SK-N-SH (cell line): ENCODE measurements at places on chromosomes 7 and 10.

DNA sequence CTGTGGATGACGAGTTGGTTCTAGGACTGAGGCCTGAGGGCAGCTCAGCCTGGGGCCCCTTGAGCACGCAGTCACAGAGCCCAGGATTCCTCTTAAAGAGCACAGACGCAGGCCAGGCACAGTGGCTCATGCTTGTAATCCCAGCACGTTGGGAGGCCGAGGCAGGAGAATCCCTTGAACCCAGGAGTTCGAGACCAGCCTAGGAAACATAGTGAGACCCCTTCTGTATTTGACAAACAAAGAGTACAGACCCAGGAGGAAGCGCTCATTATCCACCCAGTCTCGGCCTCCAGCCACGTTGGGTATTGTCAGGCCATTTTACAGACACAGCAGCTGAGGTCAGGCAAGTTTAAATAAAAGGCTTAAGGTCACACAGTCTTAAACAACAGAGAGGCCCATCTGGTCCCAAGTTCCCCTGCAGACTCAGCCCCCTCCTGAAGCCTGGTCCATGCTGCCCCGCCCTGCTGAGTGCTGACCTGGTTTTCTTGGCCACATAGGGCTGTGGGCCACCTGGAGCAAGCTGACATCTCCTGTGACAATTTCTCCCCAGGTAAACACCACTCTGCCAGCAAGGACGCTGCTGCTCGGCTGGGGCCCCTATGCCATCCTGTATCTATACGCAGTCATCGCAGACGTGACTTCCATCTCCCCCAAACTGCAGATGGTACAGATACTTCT lies 12.6 kb downstream of the RGR start:
- H3K27ac ChIP-seq, result no peak overlapping the region
- no peak overlapping the region for H3K4me3 ChIP-seq
- DNase-seq, result no peak
- H3K4me1 ChIP-seq, result no peaks in the 10 kb centered on the region
- H3K27me3 ChIP-seq, result no peaks in the 10 kb centered on the region

GRCh38 chr10:34015700-34016099 lies 681.2 kb upstream of the NRP1 start:
- no peaks in the 10 kb centered on the region for H3K4me1 ChIP-seq
- H3K27ac ChIP-seq, result no peak overlapping the region
- H3K4me3 ChIP-seq, result no peak overlapping the region
- DNase-seq, result no peak
- no peaks in the 10 kb centered on the region for H3K36me3 ChIP-seq
- no peaks in the 10 kb centered on the region for H3K27me3 ChIP-seq

DNA sequence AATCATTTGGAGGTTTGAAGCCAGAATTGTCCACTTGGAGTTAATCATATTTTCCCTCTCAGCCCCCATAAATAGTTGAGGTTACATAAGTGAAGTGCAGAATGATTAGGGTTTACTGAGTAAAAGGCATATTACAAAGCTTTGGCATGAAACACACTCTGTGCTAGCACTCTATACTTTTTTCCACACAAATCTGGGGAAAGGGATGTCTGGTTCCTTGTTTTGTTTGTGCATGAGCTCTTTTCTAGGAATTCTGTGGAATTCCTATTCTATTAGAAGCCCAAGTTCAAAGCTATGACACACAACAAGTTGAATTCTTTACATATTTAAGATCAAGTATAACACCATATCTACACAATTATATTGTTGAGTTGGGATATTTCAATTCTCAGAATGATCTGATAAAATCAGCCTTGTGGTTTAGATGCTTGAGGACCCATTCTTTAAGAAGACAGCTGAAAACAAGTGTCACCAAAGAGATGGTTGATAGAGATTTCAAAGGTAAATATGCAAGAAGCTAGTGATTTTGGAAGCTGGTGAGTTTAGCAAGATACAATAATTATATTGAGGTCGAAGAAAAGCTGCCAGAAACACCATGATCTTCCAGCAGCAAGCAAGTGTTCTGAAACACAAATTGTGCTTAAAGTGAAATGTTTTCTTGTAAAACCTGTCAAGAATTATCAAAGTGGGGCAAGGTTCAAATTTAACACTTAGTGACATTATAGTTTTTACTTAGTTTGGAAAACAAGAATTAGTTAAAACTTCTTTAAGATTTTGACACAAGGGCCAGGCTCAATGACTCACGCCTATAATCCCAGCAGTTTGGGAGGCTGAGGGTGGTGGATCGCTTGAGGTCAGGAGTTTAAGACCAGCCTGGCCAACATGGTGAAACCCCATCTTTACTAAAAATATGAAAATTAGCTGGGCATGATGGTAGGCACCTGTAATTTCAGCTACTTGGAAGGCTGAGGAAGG lies 122.6 kb downstream of the INHBA start:
- H3K27me3 ChIP-seq, result no peaks in the 10 kb centered on the region
- H3K27ac ChIP-seq, result peak overlapping the region; percentile 96
- no peak overlapping the region for H3K4me3 ChIP-seq
- DNase-seq, result no peak
- H3K36me3 ChIP-seq, result no peaks in the 10 kb centered on the region

DNA sequence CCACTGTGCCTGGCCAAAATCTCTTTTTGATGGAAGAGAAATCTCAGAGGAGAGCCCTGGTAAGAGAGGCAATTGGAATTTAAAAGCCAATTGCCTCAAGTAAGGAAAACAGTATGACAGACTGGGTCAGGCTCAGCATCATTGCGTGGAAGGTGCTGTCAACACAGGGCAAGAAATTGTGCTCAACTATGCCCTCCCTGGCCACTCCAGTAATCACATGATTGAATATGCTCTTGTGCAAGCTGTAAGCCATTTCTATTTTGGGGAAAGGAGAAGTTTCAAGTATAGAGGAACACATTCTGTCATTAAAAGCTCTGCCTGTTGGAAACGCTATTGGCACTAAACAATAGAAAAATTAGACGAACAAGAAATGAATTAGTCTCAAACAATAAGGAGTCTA lies 1127.7 kb downstream of the REEP3 start:
- H3K27ac ChIP-seq, result no peak overlapping the region
- H3K36me3 ChIP-seq, result no peaks in the 10 kb centered on the region
- H3K4me1 ChIP-seq, result no peaks in the 10 kb centered on the region
- H3K4me3 ChIP-seq, result no peak overlapping the region
- H3K27me3 ChIP-seq, result no peaks in the 10 kb centered on the region

DNA sequence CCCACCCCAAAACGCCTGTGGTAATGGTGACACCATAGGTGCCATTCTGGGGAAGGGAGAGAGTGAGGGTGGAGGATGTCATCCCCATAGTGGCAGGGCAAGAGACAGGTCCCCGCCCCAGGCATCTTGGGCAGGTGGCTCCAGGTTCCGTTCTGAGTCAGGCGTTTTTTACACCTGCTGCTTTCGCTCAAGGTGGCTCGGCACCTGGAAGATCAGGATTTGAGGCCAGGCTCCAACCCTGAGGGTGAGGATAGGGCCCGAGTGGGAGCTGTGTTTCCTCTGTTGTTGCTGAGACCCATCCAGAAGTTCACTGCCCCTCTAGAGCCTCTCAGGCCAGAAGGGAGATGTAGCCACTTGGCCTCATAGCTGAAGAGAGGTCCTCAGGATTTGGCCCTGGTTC lies 36.6 kb upstream of the DUSP5 start:
- H3K36me3 ChIP-seq, result no peaks in the 10 kb centered on the region
- no peaks in the 10 kb centered on the region for H3K27me3 ChIP-seq
- no peak for DNase-seq
- H3K27ac ChIP-seq, result no peak overlapping the region
- H3K4me3 ChIP-seq, result no peak overlapping the region
- H3K4me1 ChIP-seq, result peaks cover 37% of the 10 kb centered on the region

DNA sequence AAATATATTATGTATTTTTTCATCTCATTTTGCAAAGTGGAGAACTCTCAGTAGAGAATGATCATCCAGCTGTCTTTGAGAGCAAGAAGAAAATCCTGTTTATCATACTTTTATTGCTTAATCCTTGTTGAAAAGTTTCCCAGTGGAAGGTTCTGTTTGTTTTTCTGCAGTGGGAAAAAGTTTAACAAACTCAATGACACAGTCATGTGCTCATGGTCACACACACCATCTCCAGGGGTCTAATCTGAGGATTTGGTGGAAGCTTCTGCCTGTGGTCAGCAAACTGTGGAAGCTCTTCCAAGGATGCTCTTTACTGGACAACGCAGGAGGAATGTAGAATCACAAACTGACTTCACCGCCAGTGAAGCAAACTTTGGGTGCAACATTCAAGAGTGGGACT lies 1003.9 kb downstream of the SORCS3 start:
- no peak for DNase-seq
- no peak overlapping the region for H3K27ac ChIP-seq
- H3K4me1 ChIP-seq, result no peaks in the 10 kb centered on the region
- H3K36me3 ChIP-seq, result no peaks in the 10 kb centered on the region

DNA sequence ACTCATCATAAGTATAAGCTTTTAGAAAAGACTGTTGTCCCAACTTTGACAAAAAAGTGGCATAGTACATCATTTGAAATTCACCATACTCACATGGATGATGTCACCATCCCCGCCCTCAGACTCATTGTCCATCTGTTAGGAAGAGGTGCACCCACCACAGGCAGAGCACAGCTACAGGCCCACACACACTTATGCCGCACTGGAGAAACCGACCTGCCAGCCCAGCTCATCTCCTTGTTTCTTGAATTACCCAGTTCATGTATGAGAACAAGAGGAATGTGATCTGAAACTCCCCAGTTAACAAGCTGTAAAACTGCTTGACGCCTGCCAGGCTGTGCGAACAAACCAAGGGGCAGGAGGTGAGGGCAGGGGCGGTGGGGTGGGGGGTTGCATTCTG lies 312.0 kb downstream of the DPP6 start:
- no peak for DNase-seq
- no peaks in the 10 kb centered on the region for H3K4me1 ChIP-seq
- H3K4me3 ChIP-seq, result no peak overlapping the region
- H3K27ac ChIP-seq, result no peak overlapping the region

- no peaks in the 10 kb centered on the region for H3K36me3 ChIP-seq
- H3K27me3 ChIP-seq, result no peaks in the 10 kb centered on the region; the same call in 1 of the 2 replicates
- H3K4me1 ChIP-seq, result no peaks in the 10 kb centered on the region
- no peak overlapping the region for H3K27ac ChIP-seq
These were observed 39.8 kb downstream of the ITPRID1 start for GRCh38 chr7:31553661-31554081.

DNA sequence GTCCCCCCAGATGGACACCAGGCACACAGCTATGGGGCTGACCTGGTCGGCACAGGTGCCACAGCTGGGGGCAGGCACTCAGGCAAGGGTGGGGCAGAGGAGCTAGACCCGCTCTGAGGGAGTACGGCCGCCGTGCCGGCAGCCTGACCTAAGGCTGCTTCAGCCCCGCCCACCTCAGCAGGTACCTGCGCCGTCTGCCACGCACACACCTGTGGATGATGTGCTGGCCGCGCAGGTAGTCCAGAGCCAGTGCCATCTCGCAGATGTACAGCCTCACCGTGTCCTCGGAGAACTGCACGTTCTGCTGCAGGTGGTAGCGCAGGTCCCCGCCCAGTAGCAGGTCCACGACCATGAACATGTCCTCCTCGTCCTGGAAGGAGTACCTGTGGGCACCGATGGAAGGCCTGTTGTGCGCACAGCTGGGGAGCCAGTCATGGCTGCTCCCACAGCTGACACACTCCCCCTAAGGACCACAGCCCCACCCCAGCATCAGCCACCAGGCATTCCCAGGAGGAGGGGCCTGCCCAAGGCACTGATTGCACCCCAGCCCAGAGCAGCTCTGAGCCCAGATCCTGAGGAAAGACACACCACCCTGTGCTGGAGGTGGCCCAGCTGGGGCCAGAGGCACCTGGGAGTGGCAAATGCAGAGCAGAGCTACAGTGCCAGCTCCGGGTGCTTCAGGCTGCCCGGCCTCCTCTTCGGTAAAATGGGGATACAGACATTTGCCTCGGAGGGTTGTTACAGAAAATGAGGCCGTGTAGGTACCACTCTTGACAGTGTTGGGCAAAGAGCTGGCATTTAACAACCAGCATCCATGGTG lies 40.0 kb downstream of the DPYSL4 start:
- no peak overlapping the region for H3K4me3 ChIP-seq
- H3K27ac ChIP-seq, result no peak overlapping the region
- H3K27me3 ChIP-seq, result no peaks in the 10 kb centered on the region
- no peaks in the 10 kb centered on the region; the same call in 1 of the 2 replicates for H3K36me3 ChIP-seq
- H3K4me1 ChIP-seq, result peaks cover 32% of the 10 kb centered on the region; the same call in 1 of the 2 replicates

DNA sequence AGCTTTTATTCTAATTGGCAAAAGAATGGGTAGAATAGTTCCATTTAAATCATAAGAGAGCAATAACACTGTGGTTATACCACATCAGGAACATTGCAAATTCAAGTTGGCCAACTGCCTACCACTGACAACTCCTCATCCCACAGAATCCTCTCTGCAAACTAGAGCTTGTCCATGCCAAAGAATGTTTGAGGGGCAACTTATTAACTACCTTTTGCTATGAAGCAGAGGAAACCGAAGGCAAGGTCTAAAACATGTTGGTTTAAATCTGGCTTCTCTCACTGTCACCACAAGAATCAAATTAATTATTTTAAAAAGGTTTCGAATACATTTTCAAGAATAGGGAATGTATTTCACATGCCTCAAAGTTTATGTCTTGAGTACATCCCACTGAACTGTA lies 36.0 kb downstream of the RHOBTB1 start:
- no peaks in the 10 kb centered on the region for H3K27me3 ChIP-seq
- no peak overlapping the region for H3K4me3 ChIP-seq
- H3K4me1 ChIP-seq, result peaks cover 8% of the 10 kb centered on the region
- no peak overlapping the region for H3K27ac ChIP-seq
- peaks cover 21% of the 10 kb centered on the region for H3K36me3 ChIP-seq

- H3K36me3 ChIP-seq, result no peaks in the 10 kb centered on the region
- no peak overlapping the region for H3K27ac ChIP-seq
- no peak for DNase-seq
- H3K4me3 ChIP-seq, result no peak overlapping the region
- H3K27me3 ChIP-seq, result no peaks in the 10 kb centered on the region
These were observed 64.5 kb upstream of the NFE2L3 start for GRCh38 chr7:26087321-26088091.

- H3K27ac ChIP-seq, result peak overlapping the region; percentile 94
- peaks cover 5% of the 10 kb centered on the region for H3K4me1 ChIP-seq
- no peaks in the 10 kb centered on the region for H3K27me3 ChIP-seq
- no peak for DNase-seq
- H3K4me3 ChIP-seq, result no peak overlapping the region
These were observed 925.1 kb downstream of the LRMDA start for GRCh38 chr10:76356557-76356956.

- H3K4me1 ChIP-seq, result peaks cover 9% of the 10 kb centered on the region; the same call in 1 of the 2 replicates
- no peak overlapping the region for H3K4me3 ChIP-seq
- DNase-seq, result no peak
These were observed 63.3 kb downstream of the C10orf143 start for GRCh38 chr10:130047336-130047735.

DNA sequence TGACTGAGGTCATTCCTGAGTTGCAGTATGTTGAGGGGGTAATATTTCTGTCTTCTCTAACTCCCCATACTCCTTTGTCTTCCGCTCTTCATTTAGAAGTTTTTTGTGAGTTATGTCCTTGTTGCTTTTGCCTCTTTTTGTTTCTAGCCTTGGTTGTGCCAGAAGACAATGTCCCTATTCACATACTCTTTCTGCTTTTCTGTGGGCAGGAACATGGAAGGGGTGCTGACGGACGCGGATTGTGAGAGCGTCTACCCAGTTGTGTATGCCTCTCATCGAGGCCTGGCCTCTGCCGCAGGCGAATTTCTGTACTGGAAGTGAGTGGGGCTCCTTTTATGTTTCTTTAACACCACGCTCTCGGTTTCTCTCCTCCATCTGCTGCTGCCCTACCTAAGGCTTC lies 20.5 kb downstream of the STAG3 start:
- no peak overlapping the region for H3K27ac ChIP-seq
- H3K27me3 ChIP-seq, result no peaks in the 10 kb centered on the region; the same call in 1 of the 2 replicates
- DNase-seq, result no peak
- no peak overlapping the region for H3K4me3 ChIP-seq
- H3K36me3 ChIP-seq, result no peaks in the 10 kb centered on the region
- no peaks in the 10 kb centered on the region for H3K4me1 ChIP-seq
